Stimulated activated naive CD8-positive, alpha-beta T cell treated with anti-CD3 and anti-CD28 coated beads, Interleukin-15, amount 100 ng/mL, for 72 hours (primary cell): ENCODE measurements at places on chromosomes 5 and 9.

- DNase-seq = no peak
These were observed 275.2 kb downstream of the ADGRV1 start for GRCh38 chr5:90833753-90834152.

DNA sequence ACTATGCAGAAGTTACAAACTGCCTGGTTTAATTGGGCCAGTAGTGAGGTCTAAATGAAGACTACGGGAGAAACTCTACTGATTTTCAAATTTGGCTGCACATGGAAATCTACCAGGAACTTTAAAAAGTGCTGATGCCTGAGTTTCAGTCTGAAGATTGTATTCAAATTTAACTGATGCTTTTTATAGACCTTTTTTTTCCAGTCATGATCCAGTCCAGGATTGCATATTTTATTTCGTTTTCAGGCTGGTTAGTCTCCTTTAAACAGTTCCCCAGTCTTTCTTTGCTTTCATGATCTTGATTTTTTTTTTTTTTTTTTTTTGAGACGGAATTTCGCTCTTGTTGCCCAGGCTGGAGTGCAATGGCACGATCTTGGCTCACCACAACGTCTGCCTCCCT lies 23.7 kb upstream of the SPZ1 start:
- DNase-seq = no peak

DNA sequence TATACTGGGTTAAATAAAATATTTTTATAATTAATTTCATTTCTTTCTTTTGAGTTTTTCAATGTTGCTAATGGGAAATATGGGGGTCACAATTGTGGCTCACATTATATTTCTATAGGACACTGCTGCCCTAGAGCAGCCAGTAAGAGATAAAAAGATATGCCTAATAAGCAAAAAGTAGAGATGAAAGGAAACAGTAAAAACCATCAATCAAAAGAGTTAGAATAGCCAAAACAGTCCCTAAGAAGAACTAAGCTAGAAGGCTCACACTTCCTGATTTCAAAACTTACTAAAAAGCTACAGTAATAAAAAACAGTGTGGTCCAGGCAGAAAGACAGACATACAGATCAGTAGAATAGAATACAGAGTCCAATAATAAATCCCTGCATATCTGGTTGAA lies 104.4 kb downstream of the FANCC start:
- no peak for DNase-seq

- no peak for DNase-seq
These were observed 67.5 kb upstream of the IRX2 start for GRCh38 chr5:2818936-2819335.

DNA sequence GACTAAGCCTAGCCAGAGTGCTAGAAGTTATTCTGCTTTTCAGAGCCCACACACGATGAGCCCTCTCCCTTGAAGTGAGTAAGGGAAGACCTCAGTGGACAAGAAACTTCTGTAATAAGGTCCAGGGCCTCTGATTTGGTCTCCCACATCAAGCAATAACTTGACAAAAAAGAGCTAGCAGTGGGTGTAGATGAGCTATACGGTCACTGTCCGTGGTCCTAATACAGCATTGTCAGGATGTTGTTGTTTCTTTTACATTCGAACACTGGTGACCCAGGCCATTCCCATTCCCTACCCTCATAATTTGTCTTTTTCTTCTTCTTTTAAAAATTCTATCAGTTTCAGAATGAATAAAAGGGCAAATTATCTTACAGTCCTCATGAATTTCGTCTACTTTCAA lies 5.2 kb downstream of the PCSK1 start:
- DNase-seq = no peak

GRCh38 chr5:72720205-72720604 lies 96.3 kb upstream of the TNPO1 start:
- no peak for DNase-seq
